Activated naive CD8-positive, alpha-beta T cell treated with anti-CD3 and anti-CD28 coated beads for 36 hours (primary cell): ENCODE measurements at places on chromosomes 5 and 9.
A peak's percentile ranks its signal among the peaks of the same experiment; 100 is the strongest.

DNA sequence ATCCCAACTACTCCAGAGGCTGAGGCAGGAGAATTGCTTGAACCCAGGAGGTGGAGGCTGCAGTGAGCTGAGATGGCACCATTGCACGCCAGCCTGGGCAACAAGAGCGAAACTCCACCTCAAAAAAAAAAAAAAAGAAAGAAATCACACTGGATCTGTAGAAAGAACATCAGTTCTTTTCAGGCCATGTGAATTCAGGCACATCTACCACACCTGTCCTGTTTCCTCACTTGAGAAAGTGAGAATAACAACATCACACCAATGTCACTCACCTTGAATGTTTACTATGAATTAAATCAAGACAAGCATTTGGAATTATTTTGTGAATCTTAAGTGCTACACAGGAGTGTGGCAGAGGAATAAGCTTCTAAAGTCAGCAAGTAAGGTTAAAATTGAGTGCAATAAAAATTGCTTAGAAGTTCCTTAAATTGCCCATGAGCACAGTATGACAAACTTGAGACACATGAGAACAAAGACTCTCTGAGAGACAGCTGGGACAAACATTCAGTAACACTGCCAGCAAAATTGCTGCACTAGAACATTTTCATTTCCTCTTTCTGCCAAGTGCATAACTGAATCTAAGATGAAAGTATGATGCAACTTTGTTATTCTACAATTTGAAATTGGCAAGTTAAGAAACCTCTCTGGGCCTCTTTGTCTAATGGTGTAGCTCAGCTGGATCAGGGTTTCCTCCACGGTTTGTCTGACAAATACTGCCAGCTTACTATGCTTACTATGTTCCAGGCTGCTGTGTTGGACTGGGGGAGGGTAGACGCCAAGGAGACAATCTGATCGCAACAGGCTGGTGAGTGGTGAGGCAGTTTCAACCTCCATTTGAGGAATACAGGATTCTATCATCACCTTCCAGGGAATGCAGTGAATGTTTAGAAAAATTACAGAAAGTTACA, 1.9 kb upstream of the RIC1 start:
- peak; percentile 57 for DNase-seq

DNA sequence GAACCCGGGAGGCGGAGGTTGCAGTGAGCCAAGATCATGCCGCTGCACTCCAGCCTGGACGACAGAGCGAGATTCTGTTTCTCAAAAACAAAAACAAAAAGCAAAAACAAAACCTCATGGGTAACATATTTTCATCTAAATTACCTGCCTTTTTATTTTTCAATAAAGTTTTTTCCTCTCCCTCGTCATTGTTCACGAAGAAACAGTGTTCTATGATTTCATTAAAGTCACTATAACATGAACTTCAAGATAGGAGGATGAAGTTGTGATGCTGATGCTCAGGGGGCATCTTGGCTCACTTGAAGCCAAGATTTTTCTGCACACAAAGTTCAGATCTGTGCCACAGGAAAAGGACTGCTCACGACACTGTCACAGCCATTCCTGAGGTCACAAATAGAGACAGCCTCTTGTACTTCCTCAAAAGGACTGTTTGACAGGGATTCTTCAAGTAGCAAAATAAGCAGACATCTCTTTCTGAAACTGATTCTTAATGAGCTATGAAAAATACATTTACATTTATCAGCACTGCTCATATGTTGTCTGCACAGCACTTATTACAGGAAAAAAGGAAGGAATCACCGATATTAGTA, 16.1 kb downstream of the NIPSNAP3B start:
- no peak for DNase-seq

- no peak for DNase-seq
Observed at GRCh38 chr9:18124760-18125159, 349.2 kb upstream of the ADAMTSL1 start.

GRCh38 chr5:78611126-78611605, 37.4 kb downstream of the LHFPL2 start:
- no peak for DNase-seq

DNA sequence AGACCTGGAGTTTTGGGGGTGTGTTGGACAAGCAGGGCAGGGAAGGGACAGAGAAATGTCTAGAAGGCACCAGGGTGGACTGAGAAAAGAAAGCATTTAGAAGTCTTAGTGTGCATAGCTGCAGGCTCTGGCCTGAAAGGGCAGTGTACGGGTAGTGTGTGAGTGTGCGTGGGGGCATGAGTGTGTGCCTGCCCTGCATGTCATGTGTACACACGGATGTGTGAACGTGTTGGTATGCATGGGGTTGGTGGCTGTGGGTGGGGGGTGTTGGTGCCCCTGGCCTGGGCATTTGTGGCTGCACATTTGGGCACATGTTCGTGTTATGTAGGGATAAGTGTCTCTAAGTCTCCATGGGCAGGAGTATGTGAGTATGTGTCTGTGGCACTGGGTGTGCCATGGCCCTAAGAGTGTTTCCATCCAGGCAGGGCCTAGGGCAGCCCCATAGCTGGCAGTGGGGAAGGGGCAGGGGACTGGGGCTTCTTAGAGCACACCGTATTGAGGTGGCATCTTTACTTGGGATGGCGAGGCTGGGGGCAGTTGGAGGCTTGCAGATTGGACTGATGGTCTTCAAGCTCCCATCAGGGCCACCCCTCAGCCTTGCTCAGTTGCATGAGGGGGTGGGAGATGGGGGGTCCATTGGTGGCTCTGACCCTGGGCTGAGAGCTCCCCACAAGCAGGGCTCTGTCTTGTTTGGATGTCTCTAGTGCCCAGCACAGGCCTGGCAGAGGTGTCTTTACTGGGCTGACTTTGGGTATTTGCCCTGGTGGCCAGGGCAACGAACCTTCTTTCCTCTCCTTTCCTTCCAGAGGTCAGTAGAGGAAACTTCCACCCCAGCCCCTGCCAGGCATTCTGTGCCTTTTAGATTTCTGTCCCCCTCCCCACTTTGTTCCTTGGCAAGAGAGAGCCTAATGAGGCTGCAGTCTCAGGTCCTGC, 15.0 kb downstream of the PSD2 start:
- no peak for DNase-seq

GRCh38 chr5:73922875-73923557, 297.0 kb downstream of the ARHGEF28 start:
- no peak for DNase-seq

- DNase-seq, result no peak
Observed at GRCh38 chr9:111662576-111663300, 1.3 kb downstream of the GNG10 start.

GRCh38 chr5:17096952-17097695, 120.3 kb upstream of the BASP1 start:
- no peak for DNase-seq

DNA sequence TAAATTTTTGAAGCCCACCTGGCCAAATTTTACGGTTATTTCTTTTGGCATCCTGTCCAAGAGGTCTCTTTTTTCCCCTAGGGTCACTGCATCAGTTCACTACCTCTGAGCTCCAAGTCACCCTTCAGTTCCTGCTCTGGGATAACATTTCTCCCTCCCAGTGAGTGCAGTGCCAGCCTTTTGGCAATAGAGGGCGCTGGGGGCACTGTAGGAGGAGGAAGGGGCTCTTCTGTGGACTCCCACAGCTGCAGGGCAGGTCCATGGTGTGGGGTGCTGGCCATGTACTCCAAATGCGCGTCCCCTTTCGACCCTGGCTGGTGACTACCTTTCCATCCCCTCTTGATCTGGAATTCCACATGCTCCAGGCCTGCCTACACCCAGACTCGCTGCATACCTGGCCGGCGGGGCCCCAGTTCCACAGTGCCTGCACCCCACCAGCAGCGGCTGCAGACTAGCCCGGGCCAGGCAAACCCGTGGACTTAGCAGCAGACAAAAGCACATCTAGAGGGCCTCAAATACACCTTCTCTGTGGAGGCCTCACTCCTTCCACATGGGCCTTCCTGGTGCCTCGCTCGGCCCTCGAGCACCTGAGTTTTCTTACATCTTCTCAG, 20.3 kb upstream of the NINJ1 start:
- DNase-seq, result peak; percentile 36

DNA sequence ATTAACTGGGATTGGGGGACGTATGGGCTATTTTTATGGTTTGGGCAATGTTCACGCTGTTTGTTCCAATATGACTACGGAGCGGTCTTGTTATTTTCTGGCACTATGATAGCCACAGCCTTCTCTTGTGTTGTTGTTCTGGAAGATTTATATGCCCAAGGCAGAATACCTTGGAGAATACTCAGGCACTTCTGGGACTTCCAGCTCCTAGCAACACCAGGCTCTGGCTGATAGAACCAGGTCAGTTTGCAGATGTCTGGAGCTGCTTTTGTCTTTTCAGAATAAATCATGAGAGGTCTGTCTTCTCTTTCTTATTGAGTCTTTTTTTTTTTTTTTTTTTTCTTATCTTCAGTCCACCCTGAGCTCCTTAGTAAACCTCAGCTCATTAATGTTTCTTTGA, 262.5 kb downstream of the MED10 start:
- DNase-seq, result no peak

- no peak for DNase-seq
Observed at GRCh38 chr9:81058782-81059181, 630.6 kb downstream of the TLE1 start.
